ENCODE measurements at places on chromosomes 12 and 14.
A peak's percentile ranks its signal among the peaks of the same experiment; 100 is the strongest.

- no peak for DNase-seq
Measured at GRCh38 chr14:57747036-57747435, 118.9 kb downstream of the SLC35F4 start.

- no peak for DNase-seq
Measured at GRCh38 chr12:111314953-111315539, 53.8 kb downstream of the PHETA1 start.

- DNase-seq = peak; percentile 71
Measured at GRCh38 chr12:120528861-120529525, at the start of gene COQ5. TSS of gene COQ5 (minus strand) at chr12:120529158. CDS start at chr12:120529141, 17 bp downstream.

- no peak for DNase-seq
Measured at GRCh38 chr14:52944254-52944653, 6.6 kb downstream of the FERMT2 start.

DNA sequence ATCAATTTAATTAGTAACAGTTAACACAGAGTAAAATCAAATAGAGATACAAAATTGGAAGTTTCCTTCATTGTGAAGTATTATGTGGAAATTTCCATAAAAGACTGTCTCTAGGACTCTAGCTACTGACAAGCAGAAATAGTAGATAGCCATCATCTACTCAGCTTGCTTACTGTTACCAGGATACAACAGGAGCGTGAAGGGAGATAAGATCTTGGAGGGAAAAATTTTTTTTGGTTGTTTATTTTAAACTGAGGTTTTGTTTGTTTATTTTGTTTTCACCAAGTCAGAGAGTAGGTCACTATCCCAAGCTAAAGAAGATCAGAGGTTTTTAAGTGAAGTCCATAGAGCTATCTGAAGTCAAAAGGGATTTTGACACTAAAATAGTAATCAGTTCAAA lies 861.3 kb upstream of the MGAT4C start:
- no peak for DNase-seq

Data from activated naive CD8-positive, alpha-beta T cell treated with anti-CD3 and anti-CD28 coated beads, Interleukin-2, amount 50 U/mL, for 16 hours (primary cell).